ENCODE measurements at places on chromosomes 2 and 18.

DNA sequence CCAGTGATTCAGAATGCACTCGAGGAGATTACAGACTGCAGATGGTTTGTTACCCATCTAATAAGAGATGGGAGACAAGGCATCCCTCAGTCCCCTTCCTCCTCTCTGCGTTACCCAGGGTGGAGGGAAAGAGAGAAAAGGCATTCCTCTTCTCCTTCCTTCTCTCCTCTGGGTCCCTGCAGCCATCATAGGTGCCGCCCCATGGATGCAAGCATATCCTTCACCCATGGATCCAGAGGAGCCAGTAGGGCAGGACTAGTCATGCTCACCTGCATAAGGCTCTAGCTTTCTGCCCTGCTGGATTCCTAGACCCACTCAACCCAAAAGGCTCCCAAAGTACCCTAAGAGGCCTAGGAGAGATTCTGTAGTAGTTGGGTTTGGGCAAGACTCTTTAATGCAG lies 20.4 kb downstream of the CMPK2 start:
- no peak for DNase-seq

GRCh38 chr18:79476918-79477571 lies 81.3 kb downstream of the NFATC1 start:
- DNase-seq, result no peak

DNA sequence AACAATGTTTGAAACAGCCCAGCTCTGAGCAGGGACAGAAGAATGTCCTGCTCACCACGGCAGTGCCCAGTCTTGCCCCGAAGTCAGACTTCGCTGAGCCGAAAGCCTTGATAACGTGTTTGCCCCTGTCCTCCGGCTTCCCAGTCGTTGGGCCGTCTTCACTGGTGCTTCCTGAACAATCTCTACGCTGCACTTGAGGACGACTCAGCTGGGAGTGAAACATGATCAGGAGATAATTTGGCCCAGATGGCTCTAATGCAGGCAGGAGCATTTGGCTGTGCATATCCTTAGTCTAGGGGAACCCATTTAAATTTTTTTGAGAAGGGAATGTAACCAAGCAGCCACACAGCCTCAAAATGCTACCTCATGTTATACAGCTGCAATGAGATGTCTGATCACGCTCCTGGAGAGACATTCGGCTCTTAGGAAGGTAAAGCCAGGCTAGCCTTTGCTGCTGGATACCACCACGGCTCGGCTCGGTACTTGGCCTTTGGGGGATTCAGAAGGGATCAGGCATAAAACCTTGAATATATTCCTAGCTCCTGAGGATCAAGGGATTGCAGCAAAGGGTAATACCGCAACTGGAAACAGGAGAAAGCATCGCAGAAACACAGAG lies 43.6 kb downstream of the FECH start:
- DNase-seq, result no peak

DNA sequence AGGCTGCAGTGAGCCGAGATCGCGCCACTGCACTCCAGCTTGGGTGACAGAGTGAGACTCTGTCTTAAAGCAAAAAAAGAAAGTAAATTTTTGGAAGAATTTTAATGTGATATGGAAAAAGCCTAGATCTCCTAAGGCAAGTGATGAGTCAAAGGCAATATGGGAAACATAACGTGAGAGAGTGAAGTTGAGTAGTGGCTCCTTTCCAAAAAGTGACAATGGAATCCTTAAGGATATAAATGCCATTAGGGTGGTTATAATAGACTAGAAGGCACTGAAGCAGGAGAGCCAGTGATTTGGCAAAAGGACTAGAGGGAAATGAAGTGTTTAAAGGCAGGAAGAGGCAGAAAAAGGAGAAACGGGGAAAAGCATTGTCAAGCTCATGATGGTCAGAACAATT lies 25.6 kb downstream of the ARHGAP28 start:
- no peak for DNase-seq

DNA sequence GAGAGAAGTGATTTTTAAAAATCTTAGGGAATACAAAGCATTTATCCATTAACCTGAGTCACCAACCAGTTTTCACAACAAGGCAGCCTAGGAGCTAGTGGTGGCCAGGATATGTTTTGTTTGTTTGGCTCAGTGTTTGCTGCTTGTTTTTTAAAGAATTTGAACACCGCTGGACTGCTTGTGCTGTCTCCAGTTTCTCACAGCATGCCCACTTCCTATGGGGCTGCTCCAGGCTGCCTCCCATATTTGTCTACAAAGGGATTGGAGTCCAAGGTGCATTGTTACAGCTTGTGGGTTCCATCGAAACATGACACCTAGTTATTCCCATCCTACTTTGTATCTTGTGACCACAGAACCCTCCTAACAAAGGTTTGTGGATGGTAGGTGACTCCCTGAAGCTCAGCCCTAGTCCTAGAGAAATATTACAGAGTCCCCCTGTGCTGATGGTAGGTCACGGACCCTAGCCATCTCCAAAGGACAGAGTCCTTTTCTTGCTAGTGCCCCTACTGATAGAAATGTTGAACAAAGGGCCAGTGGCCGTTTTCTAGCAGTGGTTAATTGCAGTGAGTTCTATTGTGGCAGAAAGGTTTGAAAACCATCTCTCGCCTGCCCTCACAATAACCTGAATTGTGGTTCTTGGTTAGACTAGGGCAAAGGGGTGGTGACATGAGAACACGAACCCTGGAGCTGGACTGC lies 23.2 kb downstream of the GPR39 start:
- no peak for DNase-seq

DNA sequence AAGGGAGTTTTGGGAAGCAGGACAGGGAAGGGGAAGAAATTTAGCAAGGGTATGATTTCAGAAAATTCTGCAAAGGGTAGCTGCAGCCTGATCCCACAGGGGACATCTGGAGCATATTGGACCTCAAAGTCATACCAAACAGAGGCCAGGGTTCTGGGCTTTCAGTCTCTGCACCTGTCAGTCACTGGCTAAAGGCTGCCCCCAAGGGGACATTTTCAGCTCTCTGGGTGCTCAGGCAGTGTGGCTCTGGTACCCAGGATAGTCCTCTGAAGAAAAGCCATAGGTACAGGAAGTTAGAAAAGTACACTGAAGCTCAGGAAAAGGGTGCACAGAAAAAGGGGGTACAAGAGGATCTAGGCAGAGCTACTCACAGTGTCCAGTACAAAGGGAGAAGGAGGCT lies 149.2 kb downstream of the INSIG2 start:
- DNase-seq, result no peak

GRCh38 chr2:111167076-111167862 lies 46.6 kb downstream of the BCL2L11 start:
- DNase-seq, result no peak

DNA sequence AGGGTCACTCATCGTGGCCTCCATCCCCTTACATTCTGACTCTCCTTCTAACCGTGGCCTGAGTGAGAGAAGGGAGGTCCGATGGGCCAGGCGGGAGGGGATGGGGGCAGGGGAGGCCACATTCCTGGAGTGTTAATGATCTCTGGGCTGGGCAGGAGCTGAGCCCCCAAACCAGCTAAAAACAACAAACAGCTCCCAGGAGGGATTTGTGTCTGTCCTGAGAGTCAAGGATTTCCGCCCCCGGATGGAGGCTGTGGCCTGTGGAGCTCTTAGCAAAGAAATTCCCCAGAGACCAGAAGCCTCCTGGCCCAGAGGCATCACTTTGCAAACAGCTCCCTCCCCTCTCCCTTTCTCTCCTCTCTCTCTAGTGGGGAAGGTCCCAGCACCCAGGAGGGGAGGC lies 23.5 kb downstream of the EMX1 start:
- no peak for DNase-seq

DNA sequence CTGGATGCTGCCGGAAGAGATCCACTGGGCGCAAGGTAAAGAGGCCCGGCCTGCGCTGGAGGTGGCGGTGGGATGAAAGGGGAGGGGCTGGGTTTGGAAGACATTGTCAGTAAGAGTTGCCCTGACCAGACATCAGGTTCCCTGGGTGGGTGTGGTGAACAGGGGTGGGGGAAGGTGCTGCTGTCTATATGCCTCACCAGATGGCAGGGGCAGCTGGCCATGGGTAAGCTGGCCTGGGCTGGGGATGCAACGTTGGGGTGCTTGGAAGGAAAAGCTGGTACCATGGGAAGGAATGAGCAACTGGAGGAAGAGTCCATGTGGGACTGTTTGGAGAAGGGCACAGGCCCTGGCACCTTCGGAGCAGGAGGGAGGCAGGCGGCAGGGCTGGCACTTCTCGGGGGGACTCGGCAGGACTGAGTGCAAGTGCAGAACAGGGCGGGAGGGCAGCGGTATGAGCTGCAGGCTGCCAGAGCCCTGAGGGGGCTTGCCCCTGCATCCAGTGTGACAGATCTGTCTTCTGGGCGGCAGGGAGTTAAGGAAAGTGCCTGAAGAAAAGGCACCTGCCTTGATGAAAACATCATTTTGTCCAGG lies 146.4 kb downstream of the DYSF start:
- no peak for DNase-seq

DNA sequence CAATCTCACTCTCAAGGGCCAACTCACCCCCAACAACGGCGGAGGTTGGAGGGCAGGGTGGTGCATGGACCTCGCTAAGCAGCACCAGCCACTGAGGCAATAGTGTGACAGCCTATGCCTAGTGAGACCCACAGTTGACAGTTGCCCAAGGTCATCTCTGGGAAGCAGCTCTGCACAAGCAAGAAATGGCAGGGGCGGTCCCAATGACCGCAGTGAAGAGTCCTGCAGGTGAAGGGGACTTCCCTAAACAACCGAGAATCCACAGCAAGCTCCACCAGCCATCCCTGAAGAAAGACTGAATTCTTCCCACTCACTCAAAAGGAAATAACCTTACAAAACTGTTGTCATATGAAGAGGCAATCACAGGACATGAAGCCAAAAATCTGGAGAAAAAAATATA lies 313.4 kb upstream of the ID2 start:
- no peak for DNase-seq

DNA sequence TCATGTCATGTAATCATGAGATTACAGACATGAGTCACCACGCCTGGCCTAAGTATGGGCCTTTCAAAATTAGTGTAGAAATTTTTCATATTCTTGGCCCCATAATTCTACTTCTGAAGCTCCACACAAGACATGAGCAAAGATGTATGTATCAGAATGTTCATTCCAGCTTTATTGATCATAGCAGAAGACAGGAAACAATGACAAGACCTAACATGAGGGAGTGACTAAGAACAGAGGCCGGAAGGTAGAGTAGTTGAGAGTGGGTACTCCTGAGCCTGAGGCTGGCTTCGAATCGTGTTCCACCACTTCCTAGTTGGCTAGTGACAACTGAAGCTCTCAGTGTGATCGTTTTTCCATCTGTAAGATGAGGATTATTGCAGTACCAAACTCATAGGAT lies 89.3 kb downstream of the ARMC9 start:
- no peak for DNase-seq

- DNase-seq, result no peak
Observed at GRCh38 chr2:240420206-240421104, 15.0 kb upstream of the GPC1 start.

DNA sequence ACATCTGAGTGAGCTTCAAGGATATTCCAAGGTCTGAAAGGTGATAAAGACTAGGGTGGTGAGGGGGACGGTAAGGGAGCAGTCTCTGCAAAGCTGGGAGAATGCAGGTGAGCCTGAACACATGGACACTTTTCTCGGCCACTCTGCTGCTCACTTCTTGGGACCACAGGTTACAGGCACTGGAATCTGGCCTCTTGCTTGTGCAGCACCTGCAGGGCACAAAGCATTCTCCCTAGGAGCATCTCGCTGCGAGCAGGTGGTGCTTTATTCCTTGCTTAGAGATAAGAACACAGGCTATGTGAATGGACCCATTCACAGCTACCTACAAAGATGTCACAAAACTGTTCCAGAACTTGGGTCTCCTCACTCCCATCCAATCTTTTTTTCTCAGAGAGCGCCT lies 153.2 kb downstream of the DDX1 start:
- no peak for DNase-seq

DNA sequence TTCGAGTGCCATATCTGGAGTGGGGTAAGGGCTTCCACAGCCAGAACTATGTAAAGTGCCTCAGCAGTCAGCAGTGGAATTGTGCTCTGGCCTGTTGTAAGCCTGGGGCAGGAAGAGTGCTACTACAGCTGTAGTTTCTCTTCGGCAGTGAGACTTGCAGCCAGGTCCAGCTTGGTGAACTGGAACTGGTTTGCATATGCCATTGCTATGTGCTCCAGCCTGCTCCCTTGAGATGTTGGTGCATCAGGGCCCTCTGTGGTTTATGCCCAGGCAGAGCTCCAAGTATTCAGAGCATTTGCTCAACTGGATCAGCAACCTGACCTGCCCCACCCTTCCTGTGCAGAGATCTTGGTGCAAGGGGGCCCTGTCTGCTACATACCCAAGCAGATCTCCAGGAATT lies 47.8 kb downstream of the ZNF804A start:
- no peak for DNase-seq

GRCh38 chr2:85907671-85908157 lies 18.9 kb upstream of the ST3GAL5 start:
- no peak for DNase-seq

GRCh38 chr2:223697316-223697891 lies 95.2 kb upstream of the SCG2 start:
- no peak for DNase-seq

DNA sequence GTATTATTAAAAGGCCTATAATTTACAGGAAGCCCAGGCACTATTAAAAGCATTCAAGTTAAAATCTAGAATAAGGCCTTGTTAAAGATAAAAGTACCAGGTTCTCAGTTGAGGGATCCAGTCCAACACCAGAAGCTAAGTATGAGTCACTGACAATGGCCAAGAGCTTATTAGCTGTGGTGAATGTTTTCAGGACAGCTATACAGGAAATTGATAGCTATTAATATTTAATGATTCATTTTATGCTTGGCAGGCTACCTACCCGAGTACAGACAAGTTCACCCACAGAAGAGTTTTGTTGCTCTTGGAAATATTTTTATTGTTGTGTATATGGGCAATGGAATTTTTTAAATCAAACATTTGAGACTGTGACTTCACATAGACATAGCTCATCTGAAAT lies 729.6 kb upstream of the ZNF804A start:
- DNase-seq, result no peak

DNA sequence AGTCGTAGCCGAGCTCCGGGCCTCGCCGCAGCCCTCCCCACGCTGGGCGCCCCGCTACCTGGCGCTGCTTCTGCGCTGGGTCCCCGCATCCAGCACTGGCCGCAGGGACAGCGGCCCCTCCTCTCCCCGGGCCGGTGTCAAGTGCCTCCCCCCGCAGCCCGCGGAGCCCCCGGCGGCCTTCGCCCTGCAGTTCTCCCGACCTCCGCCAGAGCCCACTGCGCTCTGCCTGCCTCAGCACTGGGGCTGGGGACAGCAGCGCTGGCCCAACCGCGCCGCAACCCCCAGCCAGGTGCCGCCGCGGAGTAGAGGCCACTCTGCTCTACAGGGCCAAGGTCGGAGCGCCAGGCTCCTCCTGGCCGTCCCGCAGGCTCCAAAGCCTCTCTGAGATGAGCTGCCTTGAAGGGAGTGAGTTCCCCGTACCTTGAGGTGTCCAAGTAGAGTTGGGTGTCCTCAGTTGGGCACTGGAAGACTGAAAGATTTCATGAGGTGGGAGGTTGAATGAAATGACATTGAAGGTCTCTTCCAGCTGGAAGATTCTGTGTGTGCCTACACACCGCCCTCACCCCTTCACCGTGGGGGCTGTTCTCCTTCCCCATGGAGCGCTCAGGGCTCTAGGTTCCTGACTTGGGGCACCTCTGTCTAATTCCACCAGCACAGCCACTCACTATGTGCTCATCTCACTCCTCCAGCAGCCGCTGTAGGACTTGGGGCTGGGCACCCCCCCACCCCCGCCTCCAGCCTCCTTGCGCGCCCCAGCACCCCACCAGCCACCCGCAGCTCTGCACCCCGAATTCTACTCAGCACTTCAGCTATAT lies 854 bp upstream of the DNMT3A start:
- peak; percentile 94 for DNase-seq

Measured in progenitor cell of endocrine pancreas (in vitro differentiated cells).